NAMALWA (cell line): ENCODE measurements at places on chromosomes 2 and 18.

DNA sequence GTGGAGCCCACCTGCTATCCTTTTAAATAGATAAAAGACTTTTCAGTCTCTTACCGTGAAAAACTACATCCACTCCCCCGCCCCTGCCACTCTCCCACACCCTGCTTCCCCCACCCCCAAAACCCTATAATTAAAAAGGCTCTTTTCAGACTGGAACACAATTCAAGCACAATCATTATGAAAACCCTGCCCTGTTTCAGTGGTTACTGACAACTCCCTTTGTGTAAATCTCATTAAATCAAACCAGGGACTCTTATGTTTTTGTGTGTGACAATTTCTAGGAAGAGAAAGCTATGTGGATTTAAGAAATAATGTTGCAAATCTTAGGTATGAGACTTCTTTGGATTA, 21.0 kb upstream of the ZNF532 start:
- DNase-seq: no peak

DNA sequence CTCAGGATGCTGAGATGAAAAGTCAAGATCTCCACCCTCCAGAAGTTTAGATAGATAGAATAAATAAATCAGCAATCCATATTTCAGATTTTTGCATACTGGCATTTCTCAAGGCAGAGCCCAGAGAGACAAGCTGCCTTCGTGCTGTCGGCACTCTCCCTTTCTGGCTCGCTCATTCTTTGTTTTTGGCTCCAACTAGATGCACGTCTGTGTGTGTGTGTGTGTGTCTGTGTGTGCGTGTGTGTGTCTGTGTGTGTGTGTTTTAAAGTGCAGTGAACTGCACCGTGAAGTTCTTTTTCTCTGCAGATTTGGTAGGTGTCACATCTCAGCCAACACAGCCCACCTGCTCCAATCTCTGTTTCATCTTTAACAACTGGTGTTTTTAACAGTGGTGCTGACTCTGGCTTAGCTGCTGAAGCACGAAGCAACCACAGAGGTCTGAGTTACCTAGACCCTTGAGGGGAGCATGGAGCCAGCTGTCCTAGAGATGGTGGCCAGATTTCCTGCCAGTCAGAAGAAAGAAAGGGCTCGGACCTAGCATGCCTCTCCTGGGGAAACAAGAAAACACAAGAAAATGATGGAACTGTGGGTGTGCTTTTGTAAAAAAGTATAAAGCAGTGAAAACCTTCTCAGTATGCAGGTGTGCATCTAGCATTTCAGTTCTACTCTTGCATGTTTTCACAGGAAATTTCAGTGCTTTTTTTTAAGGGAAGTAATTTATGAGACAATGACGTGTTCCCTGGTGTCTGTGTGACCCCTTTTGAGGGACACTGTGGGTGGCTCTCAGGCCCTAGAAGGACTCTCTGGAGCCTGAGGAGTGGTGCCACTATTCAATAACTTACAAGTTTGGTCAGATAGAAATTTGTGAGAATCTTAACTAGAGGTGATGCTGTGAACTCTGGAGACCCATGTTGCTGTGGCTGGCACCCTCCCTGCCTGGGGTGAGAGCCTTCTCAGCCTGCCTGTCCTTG, 364.3 kb downstream of the RNF144A start:
- DNase-seq: no peak

- peak; percentile 41 for DNase-seq
Measured at GRCh38 chr2:38523728-38524437, 78.8 kb downstream of the HNRNPLL start.

GRCh38 chr2:230346465-230346864, 19.5 kb downstream of the SP140L start:
- DNase-seq: no peak
